ENCODE measurements at places on chromosomes 3 and 15. TPM values are rescaled to one million over a fixed set of nuclear protein-coding genes. Genes with fewer than 3 reads are reported as not detected.

COL7A1 gene
- total RNA-seq = 2.7 TPM

THSD4 gene
- total RNA-seq = 0.07 TPM

ZCWPW2 gene
- total RNA-seq = 0.53 TPM

EHHADH gene
- 59.1 TPM for total RNA-seq

MCF2L2 gene
- total RNA-seq = not detected

MAP3K13 gene
- total RNA-seq = 26.5 TPM

SOX14 gene
- not detected for total RNA-seq

C2CD4B gene
- not detected for total RNA-seq

LMAN1L gene
- total RNA-seq = not detected

TRH gene
- not detected for total RNA-seq

ST3GAL6 gene
- 16.3 TPM for total RNA-seq

- DNase-seq = no peak
These were observed 13.3 kb downstream of the ITGA11 start for GRCh38 chr15:68418611-68419161.

GRCh38 chr3:108029466-108029865, 61.4 kb downstream of the CD47 start:
- DNase-seq = no peak

DNA sequence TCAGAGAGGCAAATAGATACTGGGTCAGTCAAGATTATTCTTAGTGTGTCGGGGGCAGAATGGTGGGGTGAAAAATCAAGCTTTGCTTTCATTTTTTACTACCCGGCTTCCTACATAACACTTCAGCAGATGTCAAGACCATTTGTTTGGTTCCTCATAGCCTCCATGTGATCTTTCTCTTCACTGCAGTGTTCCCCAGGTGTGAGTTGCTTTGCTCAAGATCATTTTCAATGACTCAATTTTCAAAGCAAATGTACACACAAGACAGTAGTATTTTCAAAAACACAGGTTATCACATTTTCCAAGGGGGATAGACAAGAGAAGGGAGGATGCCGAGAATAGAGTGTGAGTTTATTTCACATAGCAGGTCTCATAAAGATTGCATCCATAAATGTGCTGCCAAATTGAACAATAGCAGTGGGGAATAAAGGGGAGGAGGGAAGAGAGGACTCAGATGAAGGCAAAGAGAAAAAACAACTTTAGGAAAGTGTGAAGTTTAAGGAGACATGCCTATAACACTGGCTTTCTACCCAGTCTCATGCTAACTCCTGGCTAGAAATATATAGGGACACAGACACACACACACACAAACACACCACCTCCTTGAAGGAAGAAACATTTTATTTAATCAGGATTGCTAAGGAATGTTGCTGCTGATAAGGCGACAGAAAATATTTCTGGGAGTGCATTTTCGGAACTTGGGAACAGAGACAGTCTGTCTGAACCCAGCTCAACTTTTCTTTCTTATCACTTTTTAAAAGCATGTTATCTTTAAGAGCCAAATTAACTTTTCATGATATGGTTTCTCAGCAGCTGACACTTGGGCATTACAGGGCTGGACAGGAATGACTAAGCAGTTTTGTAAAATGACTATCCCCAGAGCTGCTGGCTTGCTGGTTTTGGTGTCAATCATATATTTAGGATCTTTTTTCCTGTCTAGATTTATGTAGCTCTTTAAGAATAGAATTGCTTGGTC, 402.4 kb downstream of the RBMS3 start:
- no peak for DNase-seq

DNA sequence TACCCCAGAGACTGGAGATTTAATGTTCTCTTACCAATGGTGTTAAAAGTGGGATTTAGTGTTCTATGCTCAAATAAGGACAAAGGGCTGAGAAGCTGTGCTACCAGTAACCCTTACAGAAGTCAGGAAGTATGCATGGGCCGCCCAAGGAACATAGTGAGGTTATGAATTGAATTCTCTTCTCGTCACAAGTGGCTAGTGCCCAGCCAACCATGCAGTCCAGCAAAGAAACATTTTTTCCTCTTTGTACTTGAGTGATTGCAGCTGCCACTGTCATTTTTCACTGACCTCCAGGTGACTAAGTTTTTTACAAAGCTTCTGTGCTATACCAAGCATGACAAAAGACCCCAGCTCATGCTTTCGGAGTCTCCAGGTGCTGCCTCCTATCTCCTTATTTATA, 110.6 kb upstream of the DCBLD2 start:
- DNase-seq = no peak

DNA sequence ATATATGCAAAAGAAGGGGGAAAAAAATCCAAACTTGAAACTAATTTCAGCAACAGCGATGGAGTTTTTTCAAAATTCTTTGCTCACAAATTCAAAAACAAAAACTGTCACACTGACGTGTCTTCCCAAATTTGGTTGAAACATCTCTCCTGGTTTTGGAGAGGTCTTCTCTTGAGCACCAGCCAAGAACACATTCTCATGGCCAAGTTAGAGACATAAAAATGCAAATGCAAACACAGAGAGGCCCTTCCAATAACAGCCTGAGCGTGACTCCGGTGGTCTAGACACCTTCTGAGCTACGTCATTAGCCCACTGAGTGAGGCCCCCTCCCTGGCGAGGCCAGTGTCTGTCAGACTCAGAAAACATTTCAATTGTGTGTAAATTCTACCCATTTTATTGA, 436.0 kb upstream of the PROK2 start:
- no peak for DNase-seq

- DNase-seq = no peak
These were observed 175.2 kb upstream of the SOX14 start for GRCh38 chr3:137588871-137589270.

GRCh38 chr3:17639765-17640164, 102.7 kb downstream of the TBC1D5 start:
- peak; percentile 92 for DNase-seq

DNA sequence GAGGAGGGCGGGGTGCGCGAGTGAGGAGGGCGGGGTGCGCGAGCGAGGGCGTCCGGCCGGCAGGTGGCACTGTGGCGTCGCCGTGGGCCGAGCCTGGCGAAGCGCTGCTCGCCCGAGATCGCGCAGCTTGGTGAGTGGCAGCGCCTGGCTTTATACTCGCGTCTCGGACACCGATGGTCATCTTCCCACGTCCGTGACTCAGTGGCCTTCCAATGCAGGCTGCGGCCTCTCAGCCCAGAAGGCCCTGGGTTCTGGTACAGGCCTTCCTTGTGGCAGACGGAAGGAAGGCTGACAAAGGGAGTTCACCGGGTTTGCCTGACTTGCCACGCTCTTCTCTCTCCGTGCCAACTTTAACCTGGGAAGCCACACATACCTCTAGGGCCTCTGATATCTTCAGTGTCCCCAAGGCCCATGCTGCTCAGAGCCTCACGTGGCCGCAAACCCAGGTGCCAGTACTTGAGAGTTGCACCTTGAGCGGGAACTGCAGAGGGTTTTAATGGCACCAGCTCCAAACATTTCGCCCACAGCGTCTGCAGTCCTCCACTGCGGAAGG, 195.3 kb upstream of the LYSMD4 start:
- no peak for DNase-seq

GRCh38 chr3:46571684-46572083, 5.6 kb upstream of the LRRC2 start:
- DNase-seq = no peak

DNA sequence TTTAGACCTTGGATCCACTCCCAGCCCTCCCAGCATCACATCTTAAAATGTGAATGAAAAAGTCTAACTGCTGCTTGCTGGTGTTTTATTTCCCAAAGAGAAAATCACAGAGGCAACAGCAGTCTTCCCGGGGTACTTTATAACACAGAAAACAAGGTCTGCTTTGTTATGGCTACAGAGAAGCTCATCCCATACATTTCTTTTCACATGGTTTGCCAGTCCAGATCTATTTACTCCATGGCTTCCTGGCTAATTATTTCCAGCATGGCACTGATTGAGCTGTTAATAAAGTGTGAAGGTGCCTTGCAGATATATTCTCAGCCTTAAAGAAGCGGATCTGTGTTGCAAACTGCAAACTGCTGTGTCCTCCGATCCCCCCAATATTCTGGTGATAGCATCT, 466.1 kb upstream of the CFAP20DC start:
- DNase-seq = no peak

- no peak for DNase-seq
These were observed 315.4 kb upstream of the LMCD1 start for GRCh38 chr3:8186213-8186612.

GRCh38 chr3:126268866-126269265, 88.3 kb downstream of the KLF15 start:
- DNase-seq = no peak

DNA sequence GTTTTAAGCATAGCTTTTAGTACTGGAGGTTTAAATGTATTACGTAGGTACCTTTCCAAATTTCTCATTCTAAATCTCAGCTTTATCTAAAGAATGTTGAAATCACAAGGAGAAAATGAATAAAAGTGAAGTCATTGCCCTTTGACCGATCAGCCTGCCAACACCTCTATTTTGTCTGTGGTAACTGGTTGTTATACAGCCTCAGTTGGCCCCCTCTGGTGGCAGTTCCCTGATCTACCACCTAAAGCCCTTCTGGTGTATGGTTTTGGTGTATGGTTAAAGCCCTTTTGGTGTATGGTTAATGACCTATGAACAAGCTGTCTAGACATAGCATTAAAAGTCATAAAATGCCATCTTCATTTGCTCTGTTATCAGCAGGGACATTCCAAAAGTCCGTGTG, 378.2 kb upstream of the AZI2 start:
- DNase-seq = peak; percentile 10

- peak; percentile 76 for DNase-seq
These were observed 17.2 kb upstream of the GNB5 start for GRCh38 chr15:52208306-52208946.

- DNase-seq = no peak
These were observed 29.8 kb upstream of the PRR23E start for GRCh38 chr3:127162947-127163645.

All from HepG2 (cell line).